Keratinocyte (primary cell): ENCODE measurements at places on chromosomes 1 and 21. TPM values are rescaled to one million over a fixed set of nuclear protein-coding genes. Genes with fewer than 3 reads are reported as not detected.

- no peak for DNase-seq
- H3K4me3 ChIP-seq, result peak overlapping the region; percentile 31
- peaks cover 20% of the 10 kb centered on the region for H3K4me1 ChIP-seq
- H3K27me3 ChIP-seq, result peaks cover 20% of the 10 kb centered on the region
Observed at GRCh38 chr1:156704166-156704711, 1.1 kb downstream of the CRABP2 start.

Gene KAZN
- 4.2 to 5.9 TPM (median 5.8 TPM) in 3 replicates for polyA plus RNA-seq

DNA sequence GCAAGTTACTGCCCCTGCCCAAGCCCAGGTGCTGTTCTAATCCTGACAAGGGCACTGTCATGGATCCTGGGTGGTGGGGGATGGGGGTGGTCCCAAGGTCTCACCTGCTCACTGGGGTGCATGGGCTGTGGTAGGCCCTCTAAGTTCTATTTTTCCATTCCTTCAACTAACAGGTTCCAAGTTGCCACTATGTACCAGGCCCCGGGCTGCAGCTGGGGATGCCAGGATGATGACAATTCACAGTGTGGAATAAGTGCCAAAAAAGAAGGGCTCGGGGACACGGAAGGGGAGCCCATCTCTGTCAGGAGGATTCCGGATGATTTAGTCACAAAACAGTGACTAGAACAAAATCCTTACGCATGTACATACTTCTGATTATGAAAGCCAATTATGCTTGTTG lies 76.0 kb downstream of the STUM start:
- H3K27me3 ChIP-seq, result no peaks in the 10 kb centered on the region
- H3K36me3 ChIP-seq, result no peaks in the 10 kb centered on the region
- peak; percentile 79 for DNase-seq
- no peak overlapping the region for H3K27ac ChIP-seq
- H3K4me3 ChIP-seq, result no peak overlapping the region
- peaks cover 11% of the 10 kb centered on the region for H3K4me1 ChIP-seq

Gene LMX1A
- not detected in 3 replicates for polyA plus RNA-seq

Gene PTPRC
- 0.37 TPM in 1 of 3 replicates, not detected in the others for polyA plus RNA-seq

DNA sequence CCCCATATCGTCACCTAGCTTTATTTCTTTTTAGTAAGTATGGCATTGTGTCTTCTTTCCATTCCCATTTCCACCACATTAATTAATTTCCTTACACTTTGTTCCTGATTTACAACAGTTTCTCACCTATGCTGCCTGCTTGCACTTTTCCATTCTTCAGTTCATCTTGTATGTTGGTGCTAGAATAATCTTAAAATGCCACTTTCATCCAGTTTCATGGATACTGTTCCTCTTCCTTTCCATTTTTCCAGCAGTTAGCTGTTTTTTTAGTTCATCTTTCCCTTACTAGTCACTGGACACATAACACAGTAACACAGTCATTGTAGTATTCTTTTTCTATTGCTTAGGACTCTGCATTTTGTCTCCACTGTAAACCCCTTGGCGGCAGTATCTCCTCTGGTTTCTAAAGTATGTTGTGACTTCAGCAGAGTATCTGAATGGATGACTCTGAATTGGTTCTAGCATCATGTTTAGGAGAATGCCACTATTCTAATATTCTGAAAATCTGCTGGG lies 2.1 kb downstream of the CDC7 start:
- no peaks in the 10 kb centered on the region for H3K36me3 ChIP-seq
- no peaks in the 10 kb centered on the region for H3K27me3 ChIP-seq
- peaks cover 19% of the 10 kb centered on the region for H3K4me1 ChIP-seq
- H3K4me3 ChIP-seq, result no peak overlapping the region
- no peak for DNase-seq

Gene CTXND2
- not detected in 3 replicates for polyA plus RNA-seq

Gene OPRD1
- polyA plus RNA-seq, result not detected in 3 replicates

Gene DIO1
- polyA plus RNA-seq, result not detected in 3 replicates

DNA sequence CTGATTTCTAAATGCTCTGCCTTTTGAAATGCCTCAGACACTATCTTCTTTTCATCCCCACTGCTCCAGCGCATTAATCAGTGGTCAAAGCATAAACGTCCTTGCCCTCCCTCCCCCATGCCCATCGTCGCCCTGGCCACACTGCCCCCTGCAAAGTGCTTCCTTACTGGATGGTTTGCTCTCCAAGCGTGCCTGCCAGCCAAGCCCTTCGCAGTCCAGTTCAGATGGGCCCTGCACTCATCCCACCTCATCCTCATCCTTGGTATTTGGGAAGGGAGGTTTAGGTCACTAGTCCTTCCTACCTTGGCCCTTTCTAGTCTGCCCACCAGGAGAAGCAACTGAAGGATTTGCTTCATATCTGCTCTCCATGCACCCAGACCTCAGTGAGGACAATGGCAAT lies 3.1 kb downstream of the GJA4 start:
- H3K36me3 ChIP-seq, result no peaks in the 10 kb centered on the region
- H3K4me1 ChIP-seq, result peaks cover 4% of the 10 kb centered on the region
- H3K27ac ChIP-seq, result no peak overlapping the region
- peaks cover 22% of the 10 kb centered on the region for H3K27me3 ChIP-seq

DNA sequence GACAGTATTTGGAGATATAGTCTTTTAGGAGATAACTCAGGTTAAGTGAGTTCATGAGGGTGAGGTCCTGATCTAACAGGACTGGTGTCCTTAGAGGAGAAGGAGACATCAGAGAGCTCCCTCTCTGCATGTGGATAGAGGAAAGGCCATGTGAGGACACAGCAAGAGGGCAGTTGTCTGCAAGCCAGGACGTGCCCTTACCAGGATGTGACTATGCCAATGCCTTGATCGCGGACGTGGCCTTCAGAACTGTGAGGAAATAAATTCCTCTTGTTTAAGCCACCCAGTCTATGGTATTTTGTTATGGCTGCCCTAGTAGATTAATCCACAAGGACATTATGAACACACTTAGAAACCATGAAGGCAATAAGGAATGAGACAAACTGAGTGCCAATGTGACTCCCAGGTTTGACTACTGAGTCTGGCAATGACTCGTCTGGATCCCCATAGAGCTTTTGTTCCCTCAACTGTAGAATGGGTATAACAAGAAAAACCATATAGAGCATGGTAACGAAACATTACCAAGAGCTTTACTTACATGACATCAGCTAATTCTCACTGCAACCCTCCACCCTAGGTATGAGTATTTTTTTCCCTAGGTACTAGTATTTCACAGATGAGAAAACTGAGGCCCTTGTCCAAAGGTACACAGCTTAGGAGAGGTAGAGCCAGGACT lies 6.5 kb downstream of the URB1 start:
- peaks cover 10% of the 10 kb centered on the region for H3K36me3 ChIP-seq
- peaks cover 30% of the 10 kb centered on the region for H3K4me1 ChIP-seq

GRCh38 chr1:175005085-175005783 lies 5.5 kb downstream of the CACYBP start:
- H3K4me1 ChIP-seq, result peaks cover 17% of the 10 kb centered on the region
- no peaks in the 10 kb centered on the region for H3K27me3 ChIP-seq
- no peak overlapping the region for H3K27ac ChIP-seq
- DNase-seq, result no peak

Gene PSRC1
- polyA plus RNA-seq, result 2.9 to 10.2 TPM (median 9.4 TPM) in 3 replicates

Gene PALMD
- polyA plus RNA-seq, result 3.5 to 6.8 TPM (median 5.8 TPM) in 3 replicates

GRCh38 chr1:178127482-178128191 lies 33.7 kb downstream of the RASAL2 start:
- no peaks in the 10 kb centered on the region for H3K36me3 ChIP-seq
- no peak for DNase-seq
- H3K27ac ChIP-seq, result peak overlapping the region; percentile 78
- no peaks in the 10 kb centered on the region for H3K27me3 ChIP-seq

Gene SON
- 67.9 to 104 TPM (median 96.0 TPM) in 3 replicates for polyA plus RNA-seq

GRCh38 chr1:226325178-226325577 lies 16.2 kb upstream of the LIN9 start:
- no peak overlapping the region for H3K4me3 ChIP-seq
- H3K4me1 ChIP-seq, result peaks cover 9% of the 10 kb centered on the region
- H3K27me3 ChIP-seq, result no peaks in the 10 kb centered on the region
- no peaks in the 10 kb centered on the region for H3K36me3 ChIP-seq

DNA sequence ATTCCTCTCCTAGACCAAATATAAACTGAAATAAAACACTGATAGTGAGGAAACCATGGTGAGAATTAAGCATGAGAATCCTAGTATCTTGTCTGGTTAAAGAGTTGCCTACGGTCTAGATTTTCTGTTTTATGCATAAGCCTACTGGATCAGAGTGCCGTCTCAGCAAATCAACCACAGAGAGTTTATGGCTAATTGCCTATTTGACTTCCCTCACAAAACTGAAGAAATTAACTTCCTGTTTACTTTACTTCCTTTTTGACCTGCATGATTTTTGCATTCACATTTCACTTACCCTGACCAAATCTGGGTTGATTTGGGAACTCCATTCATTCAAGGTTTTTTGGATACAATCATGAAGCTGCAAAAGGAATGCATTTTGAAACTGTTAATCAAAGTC lies 5.0 kb downstream of the GCLM start:
- no peak overlapping the region for H3K4me3 ChIP-seq
- DNase-seq, result no peak
- no peaks in the 10 kb centered on the region for H3K36me3 ChIP-seq
- peaks cover 16% of the 10 kb centered on the region for H3K4me1 ChIP-seq
- H3K27me3 ChIP-seq, result no peaks in the 10 kb centered on the region

DNA sequence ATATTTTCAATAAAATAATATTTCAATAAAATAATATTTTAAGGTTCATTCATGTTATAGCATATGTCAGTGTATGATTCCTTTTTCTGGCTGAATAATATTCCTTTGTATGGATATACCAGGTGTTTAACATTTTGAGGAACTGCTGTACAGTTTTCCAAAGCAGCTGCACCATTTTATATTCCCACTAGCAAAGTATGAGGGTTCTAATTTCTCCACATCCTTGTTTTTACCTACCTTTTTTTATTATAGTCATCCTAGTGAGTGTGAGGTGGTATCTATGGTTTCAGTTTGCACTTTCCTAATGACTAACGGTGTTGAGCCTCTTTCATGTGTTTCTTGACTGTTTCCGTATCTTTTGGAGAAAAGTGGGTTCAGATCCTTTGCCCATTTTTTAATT lies 5.2 kb downstream of the DEGS1 start:
- no peak overlapping the region for H3K4me3 ChIP-seq
- peaks cover 10% of the 10 kb centered on the region for H3K36me3 ChIP-seq
- peaks cover 13% of the 10 kb centered on the region for H3K4me1 ChIP-seq
- H3K27me3 ChIP-seq, result no peaks in the 10 kb centered on the region

- no peak overlapping the region for H3K4me3 ChIP-seq
- H3K27ac ChIP-seq, result no peak overlapping the region
- H3K36me3 ChIP-seq, result no peaks in the 10 kb centered on the region
- no peaks in the 10 kb centered on the region for H3K4me1 ChIP-seq
- DNase-seq, result no peak
Observed at GRCh38 chr1:18072066-18072465, 35.5 kb upstream of the IGSF21 start.

Gene BACE2
- polyA plus RNA-seq, result 89.7 to 162 TPM (median 130 TPM) in 3 replicates

DNA sequence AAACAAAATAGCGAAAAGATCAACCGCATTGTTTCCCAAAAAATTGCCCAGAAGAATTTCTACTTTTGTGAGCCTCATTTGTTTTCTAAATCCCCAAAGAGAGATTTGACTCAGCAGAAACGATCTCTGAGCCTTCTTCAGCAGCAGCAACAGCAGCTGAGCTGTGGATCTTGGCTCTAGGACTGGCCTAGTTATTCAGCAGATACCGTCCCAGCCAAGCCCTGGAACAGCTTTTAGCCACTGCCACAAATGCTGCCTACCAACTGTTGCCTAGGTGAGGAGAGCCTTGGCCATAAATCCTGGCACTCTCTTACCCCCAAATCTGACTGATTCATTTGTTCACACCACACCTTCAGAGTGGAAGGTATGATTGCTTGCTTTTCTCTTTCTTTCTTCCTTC lies 320.1 kb downstream of the TGFB2 start:
- peak overlapping the region; percentile 67 for H3K27ac ChIP-seq
- no peaks in the 10 kb centered on the region for H3K27me3 ChIP-seq
- H3K4me1 ChIP-seq, result peaks cover 37% of the 10 kb centered on the region
